ENCODE measurements at places on chromosomes 2 and 18. TPM values are rescaled to one million over a fixed set of nuclear protein-coding genes. Genes with fewer than 3 reads are reported as not detected.

MDH1B gene
- 0.97 TPM for total RNA-seq

CDH2 gene
- 356 TPM for total RNA-seq

TCF7L1 gene
- 7.4 TPM for total RNA-seq

NMUR1 gene
- 0.64 TPM for total RNA-seq

TNFRSF11A gene
- total RNA-seq: 0.72 TPM

C2orf78 gene
- not detected for total RNA-seq

PTPRN gene
- total RNA-seq: 0.51 TPM

SERPINB7 gene
- not detected for total RNA-seq

- no peak for DNase-seq
- H3K4me3 ChIP-seq: no peak overlapping the region
- no peak overlapping the region for H3K27ac ChIP-seq
These were observed 488.4 kb upstream of the PIK3C3 start for GRCh38 chr18:41466436-41467160.

DNA sequence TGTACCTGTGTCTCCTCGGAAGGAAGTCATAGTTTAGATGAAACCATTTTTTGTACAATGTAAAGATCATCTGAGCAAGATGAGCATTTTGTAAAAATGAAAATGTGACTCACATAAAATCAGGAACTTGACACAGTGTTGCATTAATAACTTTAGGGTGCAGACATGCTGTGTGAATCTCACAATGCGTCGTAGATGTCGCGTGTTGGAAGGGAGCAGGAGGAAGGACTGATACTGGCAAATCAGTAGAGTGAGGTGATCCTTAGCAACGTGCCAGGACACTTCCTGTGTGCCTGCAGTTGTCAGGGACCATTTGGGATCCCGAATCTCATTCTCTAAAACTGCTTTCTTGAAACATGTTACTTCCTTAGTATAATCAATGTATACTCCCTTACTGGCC lies 103.1 kb downstream of the SH3BP4 start:
- H3K4me3 ChIP-seq: no peak overlapping the region
- H3K4me1 ChIP-seq: peaks cover 19% of the 10 kb centered on the region
- no peaks in the 10 kb centered on the region for H3K27me3 ChIP-seq
- H3K27ac ChIP-seq: no peak overlapping the region
- peaks cover 38% of the 10 kb centered on the region for H3K36me3 ChIP-seq
- DNase-seq: no peak

- no peaks in the 10 kb centered on the region for H3K27me3 ChIP-seq
These were observed 142.6 kb downstream of the RIF1 start for GRCh38 chr2:151552287-151552686.

- no peaks in the 10 kb centered on the region for H3K36me3 ChIP-seq
- no peak for DNase-seq
- H3K27ac ChIP-seq: no peak overlapping the region
- H3K4me3 ChIP-seq: no peak overlapping the region
- H3K27me3 ChIP-seq: no peaks in the 10 kb centered on the region
These were observed 1462.7 kb upstream of the NXPH2 start for GRCh38 chr2:140242889-140243288.

- H3K36me3 ChIP-seq: no peaks in the 10 kb centered on the region
- no peaks in the 10 kb centered on the region for H3K27me3 ChIP-seq
- peak overlapping the region; percentile 64 for H3K27ac ChIP-seq
- DNase-seq: peak; percentile 52
- peaks cover 19% of the 10 kb centered on the region for H3K4me1 ChIP-seq
- no peak overlapping the region for H3K4me3 ChIP-seq
These were observed 61.7 kb downstream of the ACKR3 start for GRCh38 chr2:236631281-236631855.

DNA sequence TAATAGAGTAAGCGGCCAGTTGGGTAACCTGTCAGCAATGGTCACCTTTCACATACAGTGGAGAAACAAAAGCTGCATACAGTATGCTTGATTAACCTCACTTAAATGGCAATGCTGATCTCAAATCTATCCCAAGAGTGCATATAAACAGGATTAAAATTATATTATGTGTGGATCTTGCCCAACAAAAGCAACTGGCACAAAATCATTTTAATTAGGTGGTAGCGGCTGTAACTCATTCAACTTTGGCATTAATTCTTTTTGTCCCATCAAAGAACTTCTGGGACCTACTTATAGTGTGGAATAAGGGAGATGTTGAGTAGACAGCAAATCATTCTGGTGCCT lies 167.8 kb upstream of the VRK2 start:
- no peak for DNase-seq
- no peaks in the 10 kb centered on the region for H3K27me3 ChIP-seq
- H3K27ac ChIP-seq: no peak overlapping the region
- no peaks in the 10 kb centered on the region for H3K36me3 ChIP-seq
- H3K4me3 ChIP-seq: no peak overlapping the region
- H3K4me1 ChIP-seq: no peaks in the 10 kb centered on the region

- DNase-seq: no peak
- H3K36me3 ChIP-seq: no peaks in the 10 kb centered on the region
- no peak overlapping the region for H3K27ac ChIP-seq
- H3K4me1 ChIP-seq: peaks cover 4% of the 10 kb centered on the region
These were observed 68.8 kb upstream of the SERTAD2 start for GRCh38 chr2:64722291-64723044.

DNA sequence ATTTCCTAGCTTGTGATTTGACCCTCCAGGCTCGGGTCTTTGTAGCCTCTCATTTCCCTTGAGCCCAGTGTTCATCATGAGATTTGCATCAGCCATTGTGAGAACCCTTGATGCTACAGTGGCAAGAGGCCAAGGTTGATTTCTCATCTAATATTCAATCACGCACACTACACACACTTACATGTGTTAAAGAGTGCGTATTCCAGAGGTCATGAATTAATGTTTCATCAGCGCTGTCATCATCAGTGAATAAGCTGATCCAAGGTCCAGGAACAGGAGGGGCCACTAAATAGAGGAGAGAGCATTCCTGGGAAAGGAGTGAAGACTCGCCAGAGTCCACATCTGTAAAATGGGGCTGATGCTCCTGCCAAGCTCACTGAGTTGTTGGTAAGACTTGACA lies 276.1 kb upstream of the SIX2 start:
- no peak overlapping the region for H3K27ac ChIP-seq
- H3K4me3 ChIP-seq: no peak overlapping the region
- no peaks in the 10 kb centered on the region for H3K36me3 ChIP-seq
- no peaks in the 10 kb centered on the region for H3K4me1 ChIP-seq
- H3K27me3 ChIP-seq: no peaks in the 10 kb centered on the region

DNA sequence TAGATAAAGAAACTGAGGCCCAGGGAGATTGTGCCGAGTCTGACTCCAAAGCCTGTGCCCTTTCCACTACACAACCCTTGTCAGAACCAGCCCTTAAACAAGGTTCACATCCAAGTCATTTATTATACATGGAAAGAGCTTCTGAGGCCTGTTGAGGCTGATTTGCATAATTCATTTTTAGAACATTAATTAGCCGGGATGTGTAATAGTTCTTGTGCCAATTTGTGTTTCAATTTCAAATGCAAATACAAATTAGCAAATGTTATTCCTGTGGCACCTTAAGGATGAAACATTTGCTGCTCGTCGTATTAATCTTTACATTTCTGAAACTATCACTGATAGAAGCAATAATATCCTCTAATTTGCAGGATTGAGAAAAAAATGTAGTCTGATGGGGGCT lies 174.9 kb downstream of the MYCN start:
- no peak overlapping the region for H3K4me3 ChIP-seq
- DNase-seq: no peak
- no peaks in the 10 kb centered on the region for H3K27me3 ChIP-seq
- H3K4me1 ChIP-seq: no peaks in the 10 kb centered on the region
- H3K36me3 ChIP-seq: no peaks in the 10 kb centered on the region

GRCh38 chr18:27546991-27547390 lies 361.9 kb upstream of the CHST9 start:
- H3K27me3 ChIP-seq: no peaks in the 10 kb centered on the region
- no peak for DNase-seq
- H3K36me3 ChIP-seq: no peaks in the 10 kb centered on the region
- H3K4me3 ChIP-seq: no peak overlapping the region

DNA sequence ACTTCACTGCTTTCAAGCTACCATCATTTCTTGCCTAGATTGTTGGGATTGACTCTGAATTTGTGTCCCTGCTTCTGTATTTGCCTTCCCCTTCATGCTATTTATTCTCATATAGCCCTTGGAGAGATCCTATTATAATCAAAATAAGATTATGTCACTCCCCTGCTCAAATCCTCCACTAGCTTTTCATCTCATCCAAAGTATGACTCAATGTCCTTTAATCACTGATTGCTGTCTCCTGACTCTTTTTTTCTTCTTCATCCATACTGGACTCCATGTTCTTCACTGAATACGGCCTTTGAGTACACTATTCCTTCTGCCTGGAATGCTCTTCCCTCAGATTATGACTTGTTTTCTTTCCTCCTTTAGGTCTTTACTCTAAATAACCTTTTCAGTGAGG lies 5.0 kb downstream of the RBKS start:
- H3K4me3 ChIP-seq: no peak overlapping the region
- H3K4me1 ChIP-seq: peaks cover 18% of the 10 kb centered on the region
- no peak for DNase-seq
- no peaks in the 10 kb centered on the region for H3K27me3 ChIP-seq
- no peaks in the 10 kb centered on the region for H3K36me3 ChIP-seq
- no peak overlapping the region for H3K27ac ChIP-seq

DNA sequence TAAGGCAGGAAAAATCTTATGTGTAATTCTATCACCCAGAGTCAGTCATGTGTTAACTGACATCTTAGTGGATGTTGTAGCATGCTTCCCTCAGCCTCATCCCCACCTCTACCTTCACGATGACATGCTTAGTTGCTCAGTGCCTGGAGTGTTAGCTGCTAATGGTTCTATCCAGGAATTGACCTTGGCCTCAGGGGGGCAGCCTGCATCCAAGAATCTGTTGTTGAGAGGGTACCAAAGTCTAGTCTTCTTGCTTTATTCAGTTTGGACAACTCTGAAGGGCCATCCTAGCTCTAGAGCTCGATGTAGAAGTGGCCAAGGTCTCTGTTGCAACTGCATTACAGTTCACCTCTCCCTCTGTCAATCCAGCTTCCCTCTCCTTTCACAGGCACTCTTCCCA lies 61.2 kb downstream of the ACYP2 start:
- H3K4me3 ChIP-seq: no peak overlapping the region
- no peak overlapping the region for H3K27ac ChIP-seq
- no peaks in the 10 kb centered on the region for H3K36me3 ChIP-seq

GRCh38 chr18:60145776-60146175 lies 226.8 kb downstream of the MC4R start:
- DNase-seq: no peak
- H3K4me3 ChIP-seq: no peak overlapping the region
- H3K27ac ChIP-seq: no peak overlapping the region
- no peaks in the 10 kb centered on the region for H3K4me1 ChIP-seq

DNA sequence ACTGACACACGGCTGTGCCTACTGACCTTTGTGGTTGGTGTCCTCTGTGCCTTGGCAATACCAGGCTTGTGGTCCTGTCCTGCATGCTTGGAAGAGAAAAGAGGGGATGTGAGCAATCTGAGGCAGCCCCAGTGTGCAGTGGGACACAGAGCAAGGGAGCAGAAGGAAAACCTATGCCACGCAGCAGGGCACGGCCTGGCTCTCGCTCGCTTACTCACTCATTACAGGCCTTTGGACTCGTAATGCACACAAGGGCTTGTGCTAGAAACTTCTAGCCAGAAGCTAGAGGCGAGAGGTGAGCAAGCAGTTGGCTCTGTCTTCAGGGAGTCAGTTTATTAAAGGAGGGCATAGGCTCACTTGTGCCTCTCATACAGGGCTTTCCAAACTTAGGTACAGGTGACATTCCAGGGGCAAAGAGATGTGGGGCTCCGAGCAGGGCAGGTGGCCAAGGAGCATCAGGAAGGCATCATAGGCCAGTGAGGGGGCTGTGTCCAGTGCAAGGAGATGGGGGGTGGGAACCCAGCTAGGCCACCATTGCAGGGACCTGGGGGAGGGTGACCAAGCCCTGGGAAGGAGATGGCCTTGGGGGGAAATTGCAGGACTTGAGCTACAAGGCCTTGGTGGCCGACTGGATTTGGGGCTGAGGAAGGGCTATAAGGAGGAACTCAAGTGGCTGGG lies 100.8 kb downstream of the DYSF start:
- H3K27me3 ChIP-seq: no peaks in the 10 kb centered on the region
- no peak for DNase-seq
- no peaks in the 10 kb centered on the region for H3K36me3 ChIP-seq
- no peak overlapping the region for H3K4me3 ChIP-seq
- no peaks in the 10 kb centered on the region for H3K4me1 ChIP-seq
- no peak overlapping the region for H3K27ac ChIP-seq

GRCh38 chr2:239991689-239992314 lies 33.3 kb downstream of the NDUFA10 start:
- no peak overlapping the region for H3K4me3 ChIP-seq
- H3K4me1 ChIP-seq: no peaks in the 10 kb centered on the region
- no peaks in the 10 kb centered on the region for H3K27me3 ChIP-seq
- DNase-seq: no peak

- no peaks in the 10 kb centered on the region for H3K4me1 ChIP-seq
- H3K27ac ChIP-seq: no peak overlapping the region
These were observed 13.5 kb downstream of the EFEMP1 start for GRCh38 chr2:55910077-55910476.

- DNase-seq: no peak
- no peak overlapping the region for H3K27ac ChIP-seq
- H3K27me3 ChIP-seq: no peaks in the 10 kb centered on the region
- H3K4me3 ChIP-seq: no peak overlapping the region
These were observed 43.7 kb downstream of the SH3BP4 start for GRCh38 chr2:234995332-234996068.

GRCh38 chr2:32005371-32005976 lies 5.3 kb downstream of the MEMO1 start:
- no peak overlapping the region for H3K27ac ChIP-seq
- peaks cover 39% of the 10 kb centered on the region for H3K4me1 ChIP-seq
- no peaks in the 10 kb centered on the region for H3K36me3 ChIP-seq
- no peaks in the 10 kb centered on the region for H3K27me3 ChIP-seq

DNA sequence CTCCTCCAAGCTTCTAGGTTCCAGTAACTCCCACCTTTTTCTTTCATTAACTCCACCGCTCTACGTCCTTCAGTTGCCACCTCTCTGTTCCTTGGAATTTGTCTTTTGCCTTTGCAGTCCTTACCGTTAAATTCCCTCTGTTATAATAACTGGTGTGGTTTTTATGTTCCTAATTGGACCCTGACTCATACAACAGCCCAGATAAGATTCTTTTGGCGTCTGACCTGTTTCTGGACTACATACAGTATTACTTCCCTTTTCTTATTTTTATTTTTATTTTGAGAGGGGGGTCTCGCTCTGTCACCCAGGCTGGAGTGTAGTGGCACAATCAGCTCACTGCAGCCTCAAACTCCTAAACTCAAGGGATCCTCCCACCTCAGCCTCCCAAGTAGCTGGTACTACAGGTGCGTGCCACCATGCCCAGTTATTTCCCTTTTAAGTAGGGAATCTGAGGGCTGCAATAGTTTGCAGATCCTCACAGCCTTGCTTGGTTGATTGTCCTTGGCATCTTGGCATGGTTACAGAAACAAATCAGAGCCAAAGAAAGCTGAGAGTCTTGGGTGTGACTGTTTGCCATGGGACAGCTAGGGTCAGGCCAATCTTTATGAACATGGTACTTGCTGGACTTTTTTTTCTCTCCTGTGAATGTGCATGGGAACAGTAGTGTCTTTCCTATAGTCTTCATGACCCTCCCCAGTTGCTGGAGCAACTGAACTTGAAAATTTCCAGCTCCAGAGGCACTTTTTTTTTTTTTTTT lies 22.0 kb downstream of the TCF23 start:
- no peaks in the 10 kb centered on the region for H3K27me3 ChIP-seq
- H3K4me1 ChIP-seq: no peaks in the 10 kb centered on the region
- no peaks in the 10 kb centered on the region for H3K36me3 ChIP-seq
- no peak overlapping the region for H3K27ac ChIP-seq
